ENCODE measurements at places on chromosomes 2 and 18.

DNA sequence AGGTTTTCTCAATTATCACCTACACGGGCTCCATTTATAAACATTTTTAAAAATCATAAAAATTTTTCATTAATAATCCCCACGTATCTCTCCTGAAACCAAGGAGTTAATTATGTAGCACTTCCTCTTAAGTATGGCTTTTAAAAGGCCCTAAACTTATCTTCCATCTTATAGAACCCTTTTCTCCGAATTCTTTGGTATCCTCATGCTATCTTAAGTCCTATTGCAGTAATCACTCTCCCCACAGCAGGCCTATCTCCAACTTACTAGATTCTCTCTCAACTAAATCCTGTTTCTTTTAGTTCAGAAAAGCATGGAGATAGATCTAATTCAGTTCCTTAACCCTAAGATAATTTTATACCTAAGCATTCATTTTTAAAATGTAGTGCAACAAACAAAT lies 26.2 kb downstream of the RPRD1A start:
- DNase-seq, result no peak

- no peak for DNase-seq
Measured at GRCh38 chr2:73031725-73032701, 39.5 kb downstream of the SFXN5 start.

GRCh38 chr2:132953771-132954170 lies 283.8 kb upstream of the LYPD1 start:
- no peak for DNase-seq

GRCh38 chr2:16629770-16630169 lies 35.9 kb downstream of the CYRIA start:
- no peak for DNase-seq

GRCh38 chr2:181319286-181319685 lies 137.9 kb upstream of the ITGA4 start:
- no peak for DNase-seq

GRCh38 chr2:141767691-141768090 lies 363.1 kb downstream of the LRP1B start:
- DNase-seq, result no peak

- DNase-seq, result no peak
Measured at GRCh38 chr18:12328179-12328823, 20.3 kb downstream of the TUBB6 start.

GRCh38 chr2:176847575-176847974 lies 365.0 kb upstream of the HNRNPA3 start:
- no peak for DNase-seq

DNA sequence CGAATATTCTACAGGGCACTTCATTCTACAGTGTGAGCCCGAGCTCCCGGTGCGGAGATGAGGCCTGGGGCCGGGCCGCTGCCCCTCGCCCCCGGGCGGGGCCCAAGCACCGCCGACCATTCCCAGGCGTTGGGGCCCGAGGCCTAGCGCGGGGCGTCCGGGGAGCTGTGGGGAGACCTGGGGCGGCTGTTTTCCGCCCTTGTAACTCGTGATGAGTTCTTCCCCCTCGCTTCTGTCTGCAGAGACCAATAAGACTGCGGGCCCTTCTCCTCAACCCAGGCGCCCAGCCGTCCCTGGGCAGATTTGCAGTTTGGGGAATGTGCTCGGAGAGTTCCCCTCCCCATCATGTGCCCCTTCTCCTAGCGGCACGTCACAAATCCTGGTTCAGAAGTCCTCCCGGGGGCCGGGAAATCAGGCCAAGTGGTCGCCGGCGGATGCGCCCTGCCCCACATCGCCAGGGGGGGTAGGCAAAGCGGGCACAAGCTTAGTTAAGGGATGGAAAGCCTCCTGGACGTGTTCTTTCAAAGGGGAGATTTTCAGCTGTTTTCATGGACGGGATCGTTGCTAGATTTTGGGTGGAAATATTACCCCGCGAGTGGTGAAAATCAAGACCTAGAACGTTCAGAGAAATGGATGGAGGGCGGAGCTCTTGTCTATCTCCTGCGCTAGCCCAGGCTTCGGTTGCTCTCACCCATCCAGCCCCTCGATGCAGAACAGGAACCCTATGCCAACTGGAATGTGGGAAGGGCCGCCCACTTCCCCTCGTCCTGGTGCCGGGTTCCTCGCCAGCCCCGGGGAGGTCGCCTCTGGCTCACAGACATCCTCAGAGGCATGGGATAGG lies 18.8 kb upstream of the HAAO start:
- DNase-seq, result peak; percentile 30

DNA sequence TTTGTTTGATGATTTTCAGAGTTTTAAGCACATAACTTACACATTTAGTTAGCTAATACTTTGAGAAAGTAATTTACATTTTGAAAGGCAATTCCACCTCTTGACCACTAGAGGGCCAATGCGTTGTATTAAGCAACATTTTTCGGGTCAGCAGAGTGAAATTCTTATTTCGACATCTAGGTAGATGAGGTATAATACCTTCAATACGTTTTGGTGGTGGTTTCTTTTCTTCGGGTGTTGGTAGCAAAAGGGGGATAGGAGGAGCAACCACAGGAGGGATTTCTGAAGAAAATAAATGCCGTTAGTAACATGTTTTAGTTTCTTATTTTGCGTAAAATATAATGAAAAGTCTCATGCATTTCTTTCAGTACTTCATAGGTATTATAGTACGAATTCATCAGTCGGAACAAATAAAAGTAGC lies 106.3 kb downstream of the TTN start:
- no peak for DNase-seq

- DNase-seq, result no peak
Measured at GRCh38 chr2:133459590-133459989, 108.7 kb downstream of the NCKAP5 start.

GRCh38 chr2:65479524-65479923 lies 47.1 kb upstream of the SPRED2 start:
- DNase-seq, result no peak

GRCh38 chr2:219293736-219294231 lies 14.6 kb downstream of the DNAJB2 start:
- DNase-seq, result no peak

DNA sequence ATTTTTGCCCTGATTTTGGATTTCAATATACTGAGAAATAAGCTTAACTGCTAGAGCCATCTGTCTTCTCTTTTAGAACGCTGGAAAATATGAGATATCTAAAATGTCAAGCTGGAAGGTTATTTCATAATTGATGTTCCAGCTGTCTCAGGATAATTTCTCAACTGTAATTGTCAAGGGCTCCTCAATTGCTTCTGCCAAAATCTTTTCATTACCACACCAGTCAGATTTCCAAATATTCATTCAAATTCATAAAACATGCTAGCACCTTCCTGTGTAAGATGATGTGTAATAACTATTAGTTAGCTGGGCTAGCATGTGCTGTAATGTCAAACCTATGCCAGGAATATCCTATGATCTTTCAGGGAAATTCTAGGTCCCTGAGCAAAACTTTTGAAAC lies 88.1 kb downstream of the TNFRSF11A start:
- no peak for DNase-seq

All from progenitor cell of endocrine pancreas (in vitro differentiated cells).